Anterior cingulate cortex (tissue), 58 donors: ENCODE measurements at places on chromosomes 1 and 21.

DNA sequence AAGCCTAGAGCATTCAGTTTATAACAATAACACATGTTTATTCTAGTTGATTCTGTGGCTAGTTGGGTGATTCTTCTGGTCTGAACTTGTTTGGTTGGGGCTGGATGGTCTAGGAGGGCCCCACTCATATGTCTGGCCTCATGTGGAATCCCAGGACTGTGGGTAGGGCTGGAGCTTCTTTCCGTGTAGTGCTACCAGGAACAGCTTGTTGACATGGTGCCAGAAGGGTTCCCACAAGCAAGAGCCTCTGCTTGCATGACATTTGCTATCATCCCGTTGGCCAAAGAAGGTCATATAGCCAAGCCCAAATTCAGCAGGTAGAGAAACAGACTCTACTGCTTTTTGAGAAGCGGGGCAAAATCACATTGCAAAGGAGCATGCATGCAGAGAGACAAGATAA, 67.6 kb upstream of the PPP2R5A start:
- DNase-seq, result no peak

- no peak for DNase-seq
Measured at GRCh38 chr1:216961516-216961915, 238.3 kb upstream of the ESRRG start.

DNA sequence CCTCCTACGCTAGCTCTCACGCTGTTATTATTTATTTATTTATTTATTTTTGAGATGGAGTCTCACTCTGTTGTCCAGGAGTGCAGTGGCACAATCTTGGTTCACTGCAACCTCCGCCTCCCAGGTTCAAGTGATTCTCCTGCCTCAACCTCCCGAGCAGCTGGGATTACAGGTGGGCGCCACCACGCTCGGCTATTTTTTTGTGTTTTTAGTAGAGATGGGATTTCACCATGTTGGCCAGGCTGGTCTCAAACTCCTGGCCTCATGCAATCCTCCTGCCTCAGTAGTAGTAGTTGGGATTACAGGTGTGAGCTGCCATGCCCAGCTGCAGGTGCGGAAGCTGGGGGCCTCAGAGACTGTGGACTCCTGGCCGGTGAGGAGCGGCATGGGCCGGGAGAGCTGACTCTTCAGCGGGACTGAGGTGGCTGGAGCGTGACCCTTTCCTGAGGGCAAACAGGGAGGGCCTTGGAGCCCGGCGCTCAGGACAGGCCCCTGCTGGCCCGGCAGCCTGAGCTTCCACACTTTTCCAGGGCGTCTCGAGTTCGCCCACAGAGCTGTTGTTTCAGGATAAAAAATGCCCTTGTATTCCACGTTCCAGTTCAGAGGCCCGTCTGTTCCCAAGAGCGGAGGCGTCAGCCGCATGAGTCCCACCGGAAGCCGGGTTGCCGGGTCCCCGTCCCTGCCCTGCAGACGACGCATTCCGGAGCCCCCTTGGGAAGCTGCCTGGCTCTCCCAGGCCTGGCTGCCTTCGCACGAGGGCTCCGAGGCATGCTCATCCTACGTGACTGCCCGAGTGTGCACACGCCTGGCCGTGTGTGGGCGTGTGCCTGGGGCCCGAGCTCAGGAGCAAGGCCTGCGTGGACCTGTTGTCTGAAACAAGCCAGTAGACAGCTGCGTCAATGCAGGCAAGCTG, 126.2 kb downstream of the SIK1 start:
- DNase-seq, result no peak

DNA sequence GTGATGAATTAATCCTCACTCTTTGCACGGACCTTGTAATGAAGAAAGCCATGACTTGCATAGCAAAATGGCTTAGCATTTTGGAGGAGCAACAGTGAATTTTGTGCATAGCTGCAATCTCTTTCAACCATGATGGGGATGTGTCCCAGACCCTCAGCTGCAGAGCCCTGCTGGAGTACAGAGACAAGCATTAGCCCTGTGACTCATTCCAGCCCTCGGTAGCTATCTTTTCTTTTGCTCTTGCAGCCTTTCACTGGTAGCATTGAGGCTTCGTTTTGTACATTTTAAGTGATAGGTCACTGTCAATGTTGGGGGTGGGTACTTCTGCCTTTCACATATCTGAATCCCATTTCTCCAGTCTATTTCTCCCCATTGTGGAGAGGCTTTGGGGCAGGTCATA, 58.4 kb downstream of the SLC35F3 start:
- no peak for DNase-seq
